ENCODE measurements at places on chromosomes 6 and 20. TPM values are rescaled to one million over a fixed set of nuclear protein-coding genes. Genes with fewer than 3 reads are reported as not detected.

GPR63 gene
- 3.8 TPM for polyA plus RNA-seq

CBLN4 gene
- polyA plus RNA-seq, result 0.28 TPM

FAM184A gene
- polyA plus RNA-seq, result 91.9 TPM

ME1 gene
- 10.9 TPM for polyA plus RNA-seq

CCN6 gene
- polyA plus RNA-seq, result 0.32 TPM

POU3F2 gene
- 0.10 TPM for polyA plus RNA-seq

MUCL3 gene
- polyA plus RNA-seq, result 0.10 TPM

ADGRG6 gene
- polyA plus RNA-seq, result 129 TPM
